ENCODE measurements at places on chromosomes 12 and 14.

GRCh38 chr14:88667555-88668273 is 104.9 kb downstream of the ZC3H14 start:
- peak; percentile 4 for DNase-seq

GRCh38 chr12:102480406-102480805 is at the start of gene IGF1:
Gene IGF1, minus strand, starts transcription at chr12:102480563. Its CDS starts 182 bp downstream, at chr12:102480381.
- DNase-seq: no peak

- no peak for DNase-seq
Measured at GRCh38 chr12:4135919-4136605, 137.5 kb upstream of the CCND2 start.

- no peak for DNase-seq
Measured at GRCh38 chr12:71790331-71790730, 35.7 kb downstream of the RAB21 start.

- DNase-seq: no peak
Measured at GRCh38 chr14:36617824-36618223, 35.4 kb upstream of the NKX2-8 start.

DNA sequence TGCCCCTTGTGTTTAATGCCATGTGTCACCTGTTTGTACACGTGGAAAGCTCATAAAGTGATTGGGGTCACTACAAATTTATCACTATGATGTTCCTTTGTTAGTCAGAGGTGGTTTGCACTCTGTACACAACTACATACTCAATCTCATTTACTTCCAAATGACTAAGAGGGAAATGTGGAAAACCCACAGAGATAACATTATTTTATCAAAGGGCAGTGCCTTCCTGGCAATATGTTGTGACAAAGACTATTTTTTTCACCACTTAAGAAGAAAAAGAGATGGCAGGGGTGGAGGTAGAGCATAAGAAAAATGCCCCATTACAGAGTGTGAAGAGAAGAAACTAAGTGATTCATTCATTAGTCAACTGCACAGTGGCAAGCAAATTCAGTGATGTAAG is 1064.1 kb upstream of the FLRT2 start:
- DNase-seq: no peak

DNA sequence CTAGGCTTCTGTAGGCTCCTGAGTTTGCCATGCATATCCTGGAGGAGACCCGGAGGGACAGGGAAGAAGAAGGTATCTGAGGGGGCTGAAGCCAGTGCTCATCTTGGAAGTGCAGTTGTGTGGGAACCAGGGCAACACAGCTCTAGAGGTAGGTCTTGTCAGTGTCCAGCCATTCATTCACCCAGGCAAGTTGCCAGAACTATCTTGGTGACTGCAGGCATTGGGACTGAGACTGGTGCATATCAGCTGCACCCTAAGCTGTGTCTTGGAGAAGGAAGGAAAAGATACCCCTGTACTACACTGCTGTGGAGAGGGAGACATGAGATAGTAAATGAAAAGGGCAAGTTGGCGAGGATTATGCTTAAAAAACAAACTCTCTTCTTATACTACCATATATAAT is 4.9 kb upstream of the WIF1 start:
- DNase-seq: no peak

- DNase-seq: no peak
Measured at GRCh38 chr12:131074221-131075083, 120.7 kb downstream of the ADGRD1 start.

DNA sequence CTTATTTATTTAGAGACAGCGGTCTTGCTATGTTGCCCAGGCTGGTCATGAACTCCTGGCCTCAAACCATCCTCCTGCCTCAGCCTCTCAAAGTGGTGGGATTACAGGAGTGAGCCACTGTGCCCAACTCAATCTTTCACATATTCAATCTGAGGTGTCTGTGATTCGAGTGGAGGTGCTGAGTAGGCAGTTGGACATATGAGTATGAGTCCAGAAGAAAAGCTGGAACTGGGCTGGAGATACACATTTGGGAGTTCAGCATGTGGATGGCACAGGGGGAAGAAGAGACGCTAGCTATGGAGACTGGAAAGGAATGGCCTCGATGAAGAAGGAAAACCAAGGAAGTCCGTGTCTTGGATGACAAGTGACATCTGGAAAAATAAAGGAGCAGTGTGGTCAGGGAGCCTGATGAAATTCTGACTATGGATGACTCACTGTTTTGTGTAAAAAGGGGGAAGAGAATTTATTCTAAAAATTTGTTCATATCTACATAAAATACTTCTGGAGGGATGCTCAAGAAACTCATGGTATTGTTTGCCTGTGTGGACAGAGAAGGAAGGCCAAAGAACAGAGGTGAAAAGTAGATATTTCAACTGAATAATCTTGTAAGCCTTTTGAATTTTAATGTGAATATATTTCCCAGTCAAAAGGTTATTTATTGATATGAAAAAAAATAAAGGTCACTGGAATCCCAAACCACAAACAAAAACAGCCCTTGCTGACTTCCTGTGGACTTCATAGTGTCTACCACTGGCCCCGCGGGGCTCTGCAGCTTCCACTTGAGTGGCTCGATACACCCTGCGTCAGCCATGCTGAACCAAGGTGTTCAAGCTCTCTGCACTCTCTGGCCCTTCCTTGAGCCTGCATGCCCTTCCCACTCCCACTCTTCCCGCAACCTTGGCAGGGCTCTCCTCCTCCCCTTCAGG is 8.9 kb upstream of the LTA4H start:
- DNase-seq: no peak

- DNase-seq: no peak
Measured at GRCh38 chr12:52183544-52183910, 8.3 kb downstream of the KRT80 start.

DNA sequence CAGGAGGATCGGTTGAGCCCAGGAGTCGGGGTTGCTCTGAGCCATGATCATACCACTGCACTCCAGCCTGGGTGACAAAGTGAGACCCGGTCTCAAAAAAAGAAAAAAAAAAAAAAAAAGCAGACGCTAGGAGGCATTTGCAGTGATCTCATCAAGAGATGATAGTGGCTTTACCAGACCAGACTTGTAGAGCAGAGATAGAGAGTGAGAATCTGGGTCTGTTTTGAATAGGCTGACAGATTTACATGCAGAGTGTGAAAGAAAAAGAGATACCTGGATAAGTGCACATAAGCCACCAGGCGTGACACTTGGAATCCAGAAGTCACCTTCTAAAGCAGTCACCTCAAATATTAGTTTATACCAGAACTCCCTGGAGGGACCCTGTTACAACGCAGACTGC is 21.1 kb upstream of the FLRT2 start:
- DNase-seq: no peak

DNA sequence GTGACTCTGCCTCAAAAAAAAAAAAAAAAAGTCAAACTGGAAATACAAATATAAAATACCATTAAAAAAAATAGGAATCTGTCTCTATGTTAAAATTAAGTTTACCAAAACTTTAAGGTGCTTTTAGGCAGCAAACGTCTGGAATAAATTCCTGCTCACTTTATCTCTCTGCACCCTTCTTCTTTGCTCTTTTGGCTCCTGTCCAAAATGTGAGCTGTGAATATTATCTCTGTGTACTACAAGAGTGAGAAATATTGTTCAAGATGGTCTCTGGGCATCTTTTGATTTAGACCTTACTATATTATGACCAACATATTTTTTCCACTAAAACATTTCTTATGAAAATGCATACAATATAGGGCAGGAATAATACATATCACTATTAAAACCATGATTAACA is 63.7 kb downstream of the PUS7L start:
- DNase-seq: no peak

GRCh38 chr12:98912401-98912974 is 267.4 kb downstream of the APAF1 start:
- no peak for DNase-seq

- no peak for DNase-seq
Measured at GRCh38 chr14:94021416-94022157, 4.6 kb upstream of the OTUB2 start.

DNA sequence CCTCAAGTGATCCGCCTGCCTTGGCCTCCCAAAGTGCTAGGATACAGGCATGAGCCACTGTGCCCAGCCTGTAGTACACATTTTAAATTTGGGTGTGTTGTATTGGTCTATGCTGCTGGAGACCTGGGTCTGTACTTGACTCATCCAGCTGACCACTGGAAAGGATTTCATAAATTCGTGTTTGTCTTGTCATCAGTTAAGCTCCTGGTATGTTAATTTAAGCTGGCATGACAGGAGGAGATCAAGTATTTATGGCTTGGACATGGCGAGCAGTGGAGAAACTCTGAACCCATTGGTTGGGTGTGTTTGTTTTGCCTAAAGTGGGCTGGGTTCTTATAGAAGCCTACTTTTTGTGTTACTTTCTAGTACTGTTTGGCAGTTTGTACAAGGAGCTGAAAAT is 24.2 kb downstream of the YY1 start:
- no peak for DNase-seq

- peak; percentile 41 for DNase-seq
Measured at GRCh38 chr12:6195665-6196535, 4.3 kb upstream of the CD9 start.

GRCh38 chr12:104063712-104064030 is 660 bp upstream of the HCFC2 start:
- no peak for DNase-seq

DNA sequence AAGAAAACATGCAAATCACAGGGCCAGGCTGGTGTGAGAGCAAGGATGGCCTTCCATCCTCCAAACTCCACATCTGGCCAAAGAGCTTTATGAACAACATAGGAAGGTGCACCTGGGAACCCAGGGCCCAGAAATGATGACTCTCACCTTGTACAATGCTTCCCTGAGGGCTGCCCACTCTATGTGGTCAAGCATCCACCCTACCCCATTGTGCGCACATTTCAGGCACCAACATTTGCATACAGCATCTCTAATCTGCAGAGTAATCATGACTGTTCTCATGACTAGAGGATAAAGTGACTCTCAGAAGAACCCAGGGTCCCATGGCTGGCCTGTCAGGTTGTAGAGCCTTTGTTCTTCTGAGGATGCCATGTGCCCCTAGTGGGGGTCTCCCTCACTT is 57.2 kb upstream of the NTF3 start:
- no peak for DNase-seq

DNA sequence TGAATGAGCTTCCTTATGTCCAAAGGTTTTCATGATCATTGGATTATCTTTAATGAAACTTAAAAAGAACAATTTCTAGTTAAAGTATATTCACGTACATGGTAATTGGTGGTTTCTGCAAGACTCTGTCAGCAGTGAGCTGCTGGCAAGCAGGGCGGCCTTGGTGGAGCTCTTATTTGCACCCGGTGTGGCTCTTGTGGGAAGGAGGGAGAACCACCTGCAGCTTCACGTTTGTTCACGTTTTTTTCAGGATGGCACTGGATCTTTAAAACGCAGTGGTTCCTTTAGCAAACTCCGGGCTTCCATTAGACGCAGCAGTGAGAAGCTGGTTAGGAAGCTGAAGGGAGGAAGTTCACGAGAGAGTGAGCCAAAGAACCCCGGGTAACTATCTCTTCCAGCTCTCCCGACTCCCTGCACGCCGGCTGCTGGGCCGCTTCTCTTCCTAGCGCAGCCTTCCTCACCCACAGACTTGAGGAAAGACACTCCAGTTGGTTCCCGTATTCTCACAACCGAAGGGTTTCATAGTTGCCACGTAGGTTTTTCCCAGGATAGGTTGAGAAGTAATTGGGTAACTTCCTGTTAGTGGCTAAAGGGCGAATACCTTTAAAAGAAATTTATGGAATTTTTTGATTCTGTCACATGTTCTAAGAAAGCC is 28.3 kb downstream of the XRCC3 start:
- no peak for DNase-seq

DNA sequence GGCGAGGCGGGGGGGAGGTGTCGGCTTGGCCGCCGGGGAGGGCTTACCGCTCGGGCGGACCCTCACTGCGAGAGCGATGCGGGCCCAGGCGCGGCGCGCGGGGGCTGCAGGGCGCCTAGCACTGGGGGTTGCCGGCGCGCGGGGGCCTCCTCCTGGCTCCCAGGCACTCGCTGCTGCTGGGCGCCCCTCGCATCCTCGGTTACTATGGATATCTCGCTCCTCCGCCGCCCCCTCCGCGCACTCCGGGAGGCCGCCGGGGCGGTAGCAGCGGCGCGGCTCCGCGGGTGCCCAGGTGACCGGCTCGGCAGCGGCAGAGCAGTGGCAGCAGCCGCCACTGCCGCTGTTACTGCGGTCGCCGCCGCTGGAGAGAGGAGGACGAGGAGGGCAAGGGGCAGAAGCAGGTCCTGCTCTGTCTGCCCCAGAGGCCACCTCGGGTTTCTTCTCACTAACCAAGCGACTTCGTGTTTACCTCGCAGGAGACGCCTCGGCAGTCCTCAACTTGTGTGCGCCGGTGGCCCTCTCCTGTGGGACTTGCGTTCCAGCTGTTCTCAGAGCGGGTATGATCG is 250.1 kb downstream of the APAF1 start:
- DNase-seq: no peak

DNA sequence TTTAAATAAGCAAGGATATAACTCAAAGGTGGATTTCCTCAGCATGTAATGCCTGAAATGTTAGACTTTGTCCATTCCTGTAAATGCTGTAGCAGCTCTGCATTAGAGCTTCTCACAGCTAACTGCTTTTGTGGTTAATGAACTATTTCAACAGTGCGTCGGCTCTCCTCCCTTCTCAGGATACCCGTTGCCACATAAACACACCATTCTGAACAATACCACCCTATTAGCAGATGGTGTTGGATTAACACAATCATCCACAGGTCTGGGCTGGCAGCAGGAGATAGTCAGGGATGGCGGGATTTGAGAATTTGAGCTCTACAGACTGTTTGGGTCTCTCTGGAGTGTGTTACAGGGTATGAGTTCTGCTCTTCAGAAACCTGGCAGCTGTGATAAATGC is 33.5 kb upstream of the C12orf42 start:
- no peak for DNase-seq

DNA sequence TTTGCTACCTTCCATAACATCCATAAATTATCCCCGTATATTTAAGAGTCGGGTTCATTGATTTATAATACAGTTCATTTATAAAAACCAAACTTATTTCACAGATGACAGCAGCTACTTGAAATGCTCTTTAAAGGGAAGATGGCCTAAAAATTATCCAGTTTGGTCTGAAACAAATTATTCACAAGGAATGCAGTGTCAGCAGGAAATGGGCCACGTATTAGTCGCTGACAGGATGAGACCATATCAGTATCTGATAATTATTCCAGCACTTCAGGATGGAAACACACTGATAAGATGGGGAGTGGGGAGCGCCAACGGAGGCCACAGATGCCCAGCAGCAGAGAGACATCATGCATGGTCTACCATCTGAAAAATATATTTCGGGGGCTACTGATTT is 60.5 kb upstream of the TMEM132D start:
- DNase-seq: no peak

DNA sequence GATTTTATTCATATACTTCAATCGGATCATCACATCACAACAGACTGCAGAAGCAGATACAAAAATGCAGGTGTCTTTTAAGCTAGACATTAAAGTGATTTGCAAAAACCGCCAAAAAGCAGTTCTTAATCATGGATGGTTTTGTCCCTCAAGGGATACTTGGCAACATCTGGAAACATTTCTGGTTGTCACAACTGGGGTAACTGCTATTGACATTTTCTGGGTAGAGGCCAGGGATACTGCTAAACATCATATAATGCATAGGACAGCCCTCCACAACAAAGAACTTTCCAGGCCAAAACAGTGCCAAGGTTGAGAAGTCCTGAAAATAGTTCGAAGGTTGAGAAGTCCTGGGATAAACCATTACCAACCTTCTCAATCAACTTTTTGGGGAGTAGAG is 101.8 kb upstream of the BBS10 start:
- DNase-seq: no peak
